T-helper 1 cell (primary cell): ENCODE measurements at places on chromosomes 6 and 20.

- no peak for DNase-seq
Observed at GRCh38 chr20:21719592-21720214, 14.2 kb downstream of the PAX1 start.

GRCh38 chr6:163701762-163702161 is 287.2 kb downstream of the QKI start:
- no peak for DNase-seq

DNA sequence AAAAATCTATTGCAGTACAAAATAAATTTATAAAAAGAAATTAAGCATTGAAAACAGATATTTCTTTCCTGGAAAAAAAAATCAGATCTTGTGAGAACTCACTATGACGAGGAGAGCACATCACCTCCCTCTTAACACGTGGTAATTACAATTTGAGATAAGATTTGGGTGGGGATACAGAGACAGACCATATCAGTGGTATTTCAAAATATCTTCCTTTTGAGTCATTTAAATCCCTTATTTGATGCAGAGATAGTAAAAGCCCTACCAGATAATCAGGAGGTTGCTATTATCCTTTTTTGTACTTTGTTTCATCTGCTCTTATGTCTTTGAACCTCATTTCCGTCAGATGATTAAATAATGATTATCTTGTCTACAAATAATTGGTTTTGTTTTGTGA is 800.4 kb downstream of the KIF16B start:
- no peak for DNase-seq

GRCh38 chr6:64429926-64430325 is 794.3 kb downstream of the PHF3 start:
- DNase-seq, result no peak

DNA sequence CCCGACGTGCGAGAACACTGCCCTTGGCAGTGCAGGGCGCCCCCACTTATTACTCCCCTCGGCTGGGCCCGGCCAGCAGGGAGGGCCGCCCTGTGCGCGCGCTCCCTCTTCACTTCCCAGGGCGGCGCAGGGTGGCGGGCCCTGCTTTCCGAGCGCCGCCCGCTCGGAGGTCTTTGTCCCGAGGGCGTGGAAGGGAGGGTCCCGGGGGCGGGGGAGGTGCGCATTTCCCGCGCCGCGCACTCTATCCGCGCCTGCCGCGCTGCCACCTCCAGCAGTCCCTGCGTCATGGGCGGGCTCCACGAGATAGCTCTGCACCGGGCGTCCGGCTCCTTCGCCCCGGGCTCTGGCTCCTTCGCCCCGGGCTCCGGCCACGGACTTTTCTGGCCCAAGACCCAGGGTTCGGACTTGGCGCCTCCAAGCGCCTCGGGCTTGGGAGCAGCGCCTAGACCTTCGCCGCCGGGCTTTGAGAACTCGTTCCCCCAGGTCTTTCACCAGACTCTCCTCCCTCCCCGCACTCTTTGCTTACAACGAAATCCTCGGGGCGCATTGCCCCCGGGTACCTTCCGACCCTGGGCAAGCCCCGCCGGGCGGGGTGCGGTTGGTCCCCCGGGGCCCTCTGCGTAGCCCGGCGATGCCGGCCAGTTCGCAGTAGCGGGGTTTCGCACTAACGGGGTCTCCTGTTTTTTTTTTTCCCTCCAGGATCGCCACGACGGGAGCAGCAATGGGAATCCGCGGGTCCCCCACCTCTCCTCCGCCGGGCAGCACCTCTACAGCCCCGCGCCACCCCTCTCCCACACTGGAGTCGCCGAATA is 1.6 kb downstream of the TFAP2C start:
- DNase-seq, result no peak

DNA sequence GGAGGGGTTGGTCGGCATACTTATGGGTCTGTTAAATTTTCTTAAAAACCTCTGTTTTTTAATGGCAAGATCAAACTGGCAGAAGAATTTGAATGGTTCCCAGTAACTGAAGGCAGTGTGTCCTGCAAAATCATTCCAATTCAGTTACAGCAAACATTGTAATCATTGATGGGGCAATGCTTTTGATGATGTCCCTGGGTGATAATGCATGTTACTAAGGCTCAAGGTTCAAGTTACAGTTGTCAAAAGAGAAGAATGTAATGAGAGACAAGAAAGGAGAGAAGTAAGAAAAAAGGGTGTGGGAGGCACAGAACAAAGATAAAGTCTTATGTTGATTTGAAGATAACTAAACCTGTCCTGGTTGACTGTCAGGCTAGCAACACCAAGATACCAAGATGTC is 54.9 kb downstream of the CEP162 start:
- no peak for DNase-seq

DNA sequence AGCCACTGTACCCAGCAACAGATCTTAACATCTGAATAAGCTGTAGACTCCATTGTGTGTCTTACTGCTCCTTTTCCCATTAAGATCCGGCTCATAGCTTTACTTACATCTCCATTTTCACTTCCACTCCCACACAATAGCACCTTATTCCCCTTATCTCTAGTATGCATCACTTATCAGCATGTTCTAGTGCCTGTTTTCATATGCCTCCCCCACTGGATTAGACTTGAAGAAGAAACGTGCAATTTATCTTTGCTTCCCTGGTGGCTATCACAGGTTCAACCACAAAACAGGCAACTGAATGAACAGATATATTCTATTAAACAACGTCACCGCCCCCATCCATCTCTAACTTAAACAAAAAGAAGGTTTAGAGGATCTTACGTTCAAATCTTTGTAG is 12.1 kb downstream of the SSR1 start:
- no peak for DNase-seq
